Thoracic aorta endothelial cell (primary cell): ENCODE measurements at places on chromosomes 2 and 18. TPM values are rescaled to one million over a fixed set of nuclear protein-coding genes. Genes with fewer than 3 reads are reported as not detected.

HNMT gene
- 15.4 and 15.7 TPM in 2 replicates for total RNA-seq

ROCK2 gene
- 111 and 114 TPM in 2 replicates for total RNA-seq

UCN gene
- 0.13 and 0.36 TPM in 2 replicates for total RNA-seq

TUBB8B gene
- total RNA-seq = not detected in 2 replicates

ESPNL gene
- under 0.01 TPM in 1 of 2 replicates, not detected in the other for total RNA-seq

NEMP2 gene
- 3.6 and 6.5 TPM in 2 replicates for total RNA-seq

EPC2 gene
- 32.7 and 33.6 TPM in 2 replicates for total RNA-seq

GPAT2 gene
- total RNA-seq = 6.5 and 7.4 TPM in 2 replicates

DSG3 gene
- under 0.01 TPM in 1 of 2 replicates, not detected in the other for total RNA-seq
